ENCODE measurements at places on chromosomes 6 and 20. TPM values are rescaled to one million over a fixed set of nuclear protein-coding genes. Genes with fewer than 3 reads are reported as not detected.

The AK9 gene
- 3.8 TPM for total RNA-seq

The STMND1 gene
- not detected for total RNA-seq

The CDH26 gene
- 0.56 TPM for total RNA-seq

The ENPP3 gene
- total RNA-seq, result 5.7 TPM

The IRF4 gene
- total RNA-seq, result 929 TPM

The OPRM1 gene
- total RNA-seq, result not detected

The SIRPB1 gene
- total RNA-seq, result 1.6 TPM

The HLA-DQA1 gene
- 13.3 TPM for total RNA-seq

The HDGFL1 gene
- not detected for total RNA-seq

The CD93 gene
- total RNA-seq, result 1.2 TPM

The KHDC1L gene
- total RNA-seq, result not detected

The CLIC5 gene
- 1.3 TPM for total RNA-seq

The OSBPL2 gene
- 27.0 TPM for total RNA-seq

- no peak for DNase-seq
These were observed 27.4 kb downstream of the TBC1D7 start for GRCh38 chr6:13300643-13301590.

DNA sequence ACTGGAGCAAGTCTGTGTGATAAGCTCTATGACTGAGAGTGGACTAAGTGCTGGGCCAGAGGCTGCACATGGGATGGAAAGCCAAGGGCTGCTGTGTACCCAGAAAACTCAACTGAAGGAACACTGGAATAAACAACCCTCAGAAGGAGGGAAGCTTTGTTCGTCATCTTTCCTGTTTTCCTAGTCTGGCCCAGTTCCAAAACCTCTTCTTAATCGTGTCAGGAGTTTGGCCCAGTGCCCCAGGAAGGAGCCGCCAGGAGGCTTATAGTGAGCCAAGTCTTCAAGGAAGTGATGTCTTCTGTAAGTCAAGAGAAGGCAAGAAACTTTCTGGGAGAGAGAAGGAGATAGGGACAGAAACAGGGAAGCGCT, 23.3 kb upstream of the TOP1 start:
- no peak for DNase-seq

DNA sequence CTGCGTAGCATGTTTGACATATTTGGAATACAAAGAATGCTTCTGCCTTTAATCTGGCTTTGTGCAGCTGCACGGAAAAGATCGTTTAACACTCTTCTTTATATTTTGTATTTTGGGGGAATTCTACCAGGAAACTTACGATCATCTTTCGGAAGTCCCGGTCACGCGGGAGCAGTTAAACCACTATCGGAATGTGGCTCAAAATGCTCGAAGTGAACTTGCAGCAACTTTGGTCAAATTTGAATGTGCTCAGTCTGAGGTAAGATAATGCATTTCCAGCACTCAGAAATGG, 42.3 kb downstream of the CCDC170 start:
- DNase-seq, result no peak

DNA sequence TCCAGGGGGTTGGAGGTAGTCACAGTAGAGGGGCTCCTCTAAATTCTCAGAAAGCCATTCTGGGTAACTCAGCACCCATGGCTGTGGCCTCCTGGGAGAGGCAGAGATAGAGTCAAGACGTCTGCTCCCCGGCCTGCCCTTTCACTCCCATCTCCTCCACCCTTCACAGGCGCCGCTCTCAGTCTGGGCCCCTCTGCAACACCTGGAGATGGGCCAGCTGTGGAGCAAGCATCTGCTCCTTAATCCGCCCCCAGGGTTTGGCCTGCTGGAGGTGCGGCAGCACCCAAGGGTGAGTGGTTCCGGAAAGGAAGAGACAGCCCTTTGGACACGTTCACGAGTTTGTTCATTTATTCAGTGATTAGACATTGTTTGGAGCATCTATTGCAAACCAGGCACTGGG, 271.3 kb downstream of the BMP7 start:
- DNase-seq, result no peak

GRCh38 chr6:107807196-107807811, 16.8 kb downstream of the SCML4 start:
- DNase-seq, result no peak

DNA sequence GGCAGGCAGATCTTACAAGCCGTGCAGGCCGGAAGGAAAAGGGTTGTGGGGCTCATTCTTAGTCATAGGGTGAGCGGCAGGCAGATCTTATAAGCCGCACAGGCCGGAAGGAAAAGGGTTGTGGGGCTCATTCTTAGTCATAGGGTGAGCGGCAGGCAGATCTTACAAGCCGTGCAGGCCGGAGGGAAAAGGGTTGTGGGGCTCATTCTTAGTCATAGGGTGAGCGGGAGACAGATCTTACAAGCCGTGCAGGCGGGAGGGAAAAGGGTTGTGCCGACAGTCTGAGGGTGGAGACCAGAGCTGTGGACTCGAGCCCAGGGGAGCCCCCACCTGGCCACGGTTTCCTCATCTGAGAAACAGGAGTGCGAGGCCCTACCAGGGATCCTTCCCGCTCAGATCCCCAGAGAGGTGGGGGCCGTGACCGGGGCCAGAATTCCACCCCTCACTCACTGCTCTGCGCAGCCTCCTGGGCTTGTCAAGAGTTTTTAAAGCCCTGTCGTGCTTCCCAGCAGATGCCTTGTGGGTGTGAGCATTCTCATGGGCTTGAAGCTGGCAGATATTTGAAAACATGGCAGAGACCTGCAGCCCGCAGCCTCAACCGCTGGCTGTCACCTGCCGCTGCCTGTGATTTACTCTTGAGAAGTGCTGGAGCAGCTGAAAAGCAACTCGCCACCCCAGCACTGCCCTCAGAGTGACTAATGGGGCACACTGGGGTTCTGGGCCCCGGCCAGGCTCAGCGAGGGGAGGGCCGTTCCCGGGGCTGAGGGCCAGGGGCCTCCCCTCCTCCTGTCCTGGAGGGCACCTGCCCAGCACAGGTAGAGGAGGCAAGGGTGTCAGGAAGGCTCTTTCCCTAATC, 31.9 kb downstream of the NTSR1 start:
- peak; percentile 84 for DNase-seq

- no peak for DNase-seq
These were observed 5.6 kb downstream of the ARFRP1 start for GRCh38 chr20:63702036-63702665.

GRCh38 chr20:8790442-8791074, 278.3 kb upstream of the PLCB4 start:
- no peak for DNase-seq

DNA sequence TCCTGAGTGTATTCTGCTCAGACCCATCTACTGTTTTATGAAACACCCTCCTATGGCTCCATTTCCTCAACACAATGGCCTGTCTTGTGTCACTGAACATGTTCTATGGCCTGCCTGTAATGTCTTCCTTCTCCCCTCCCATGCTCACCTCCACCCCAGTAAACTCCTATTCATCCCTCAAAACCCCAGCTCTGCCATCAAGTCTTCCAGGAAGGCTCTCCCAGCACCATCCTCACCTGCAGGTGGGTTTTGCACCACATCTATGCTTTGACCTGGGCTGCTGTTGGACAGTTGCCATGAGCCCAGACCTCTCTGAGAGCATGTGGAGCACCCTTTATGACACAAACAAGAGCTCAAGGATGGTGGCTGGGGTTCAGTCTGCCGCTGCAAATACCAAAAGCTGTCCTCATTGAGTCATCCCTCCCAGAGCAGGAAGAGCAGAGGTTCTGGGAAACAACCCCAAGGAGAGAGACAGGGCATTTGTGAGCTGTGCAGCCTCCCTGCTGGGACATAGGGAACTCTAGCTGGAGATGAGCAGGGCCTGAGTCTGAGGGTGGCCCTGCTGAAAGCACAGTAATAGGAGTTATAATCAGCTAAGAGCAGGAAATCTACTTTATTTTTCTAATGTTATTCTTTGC, 93.8 kb upstream of the CD93 start:
- no peak for DNase-seq

DNA sequence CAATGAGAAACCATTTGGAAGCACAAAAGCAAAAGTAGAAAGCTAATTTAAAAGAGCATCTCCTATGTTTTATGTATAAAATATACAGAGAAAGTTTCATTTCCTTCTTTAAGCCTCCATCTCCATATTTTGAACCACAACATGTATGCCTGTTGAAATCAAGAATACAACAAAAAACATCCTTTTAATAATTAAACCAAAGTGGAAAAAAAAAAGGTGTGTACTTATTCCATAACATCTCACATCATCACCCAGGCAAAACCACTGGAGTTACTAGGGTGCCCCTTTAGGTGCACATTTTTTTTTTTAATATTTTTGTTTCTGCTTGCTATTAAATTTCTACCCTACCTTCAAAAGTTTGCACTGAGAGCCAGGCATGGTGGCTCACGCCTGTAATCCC, 43.0 kb downstream of the EDN1 start:
- DNase-seq, result no peak

DNA sequence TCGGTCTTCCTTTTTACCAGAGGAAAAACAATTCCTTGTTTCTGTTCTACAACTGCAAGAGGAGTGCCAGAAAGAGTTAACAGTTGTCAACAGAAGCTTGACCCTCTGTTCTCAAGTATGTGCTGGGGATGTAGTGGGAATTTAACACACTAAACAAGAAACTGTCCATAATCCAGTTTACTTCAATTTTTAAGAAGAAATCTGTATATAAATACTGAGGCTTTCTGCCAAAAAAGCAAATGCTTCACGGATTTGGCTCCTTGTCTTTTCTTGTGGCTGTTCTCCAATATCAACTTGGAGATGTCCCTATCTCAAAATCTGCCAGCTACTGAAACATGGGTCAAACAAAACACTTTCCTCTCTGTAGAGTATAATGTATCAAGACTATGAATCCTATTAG, 26.8 kb downstream of the REV3L start:
- DNase-seq, result no peak

DNA sequence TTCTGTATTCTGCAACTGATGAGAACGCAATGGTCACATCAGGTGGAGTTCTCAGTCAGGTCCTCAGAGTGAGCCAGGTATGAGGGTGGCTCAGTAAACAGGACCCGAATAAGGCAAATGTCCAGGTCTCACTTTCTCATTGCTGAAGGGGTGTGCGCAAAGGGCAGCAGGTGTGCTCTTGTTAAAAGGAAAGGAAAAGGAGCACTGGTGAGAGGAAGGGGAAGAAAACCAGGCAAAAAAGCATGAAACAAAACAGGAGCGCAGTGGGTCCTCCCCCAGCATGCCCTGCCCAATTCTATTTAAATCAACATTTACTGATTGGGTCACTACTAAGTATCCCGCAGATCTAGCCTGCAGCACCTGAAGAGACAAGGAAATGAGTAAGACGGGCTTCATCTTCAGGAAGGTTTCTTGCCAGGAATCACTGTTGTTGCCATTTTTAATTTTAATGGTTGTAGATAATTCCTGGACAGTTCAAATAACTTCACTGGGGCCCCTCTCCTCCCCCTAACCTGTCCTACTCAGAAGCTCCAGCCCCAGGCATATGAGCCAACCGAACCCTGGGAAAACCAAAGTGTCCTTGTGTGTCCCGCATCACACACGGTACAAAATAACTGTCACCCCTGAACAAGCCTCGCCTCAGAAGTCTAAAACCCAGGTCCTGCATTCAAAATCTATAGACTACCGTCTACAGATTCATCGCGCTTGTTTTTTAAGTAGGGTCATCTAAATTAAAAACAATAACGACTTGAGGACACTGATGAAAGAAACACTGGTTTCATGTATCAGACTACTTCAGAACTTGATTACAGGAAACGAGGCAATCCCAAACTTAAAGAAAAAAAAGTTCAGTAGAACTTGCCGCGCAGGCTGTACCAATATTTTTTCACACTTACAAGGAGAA, 980 bp downstream of the MBOAT1 start:
- DNase-seq, result no peak

DNA sequence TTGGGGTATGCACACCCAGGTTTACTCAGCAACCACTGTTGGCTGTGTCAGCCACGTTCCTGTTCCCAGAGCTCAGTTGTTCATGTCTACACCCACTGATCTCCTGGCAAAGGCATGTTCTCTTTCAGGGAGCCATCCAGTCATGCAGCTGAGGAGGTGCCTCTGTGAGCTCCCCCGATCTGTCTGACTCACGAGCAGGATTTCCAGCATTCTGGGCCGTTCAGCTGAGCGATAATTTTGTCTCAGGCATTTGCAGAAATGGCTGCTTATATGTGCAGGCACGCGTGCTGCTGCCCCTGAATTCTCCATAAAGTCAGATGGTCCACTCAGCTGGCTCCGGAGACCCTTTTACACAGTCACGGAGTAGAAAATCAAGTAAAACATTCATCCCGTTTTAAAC, 78.4 kb upstream of the IYD start:
- DNase-seq, result no peak

- DNase-seq, result no peak
These were observed 34.7 kb downstream of the CPNE5 start for GRCh38 chr6:36804563-36804962.

DNA sequence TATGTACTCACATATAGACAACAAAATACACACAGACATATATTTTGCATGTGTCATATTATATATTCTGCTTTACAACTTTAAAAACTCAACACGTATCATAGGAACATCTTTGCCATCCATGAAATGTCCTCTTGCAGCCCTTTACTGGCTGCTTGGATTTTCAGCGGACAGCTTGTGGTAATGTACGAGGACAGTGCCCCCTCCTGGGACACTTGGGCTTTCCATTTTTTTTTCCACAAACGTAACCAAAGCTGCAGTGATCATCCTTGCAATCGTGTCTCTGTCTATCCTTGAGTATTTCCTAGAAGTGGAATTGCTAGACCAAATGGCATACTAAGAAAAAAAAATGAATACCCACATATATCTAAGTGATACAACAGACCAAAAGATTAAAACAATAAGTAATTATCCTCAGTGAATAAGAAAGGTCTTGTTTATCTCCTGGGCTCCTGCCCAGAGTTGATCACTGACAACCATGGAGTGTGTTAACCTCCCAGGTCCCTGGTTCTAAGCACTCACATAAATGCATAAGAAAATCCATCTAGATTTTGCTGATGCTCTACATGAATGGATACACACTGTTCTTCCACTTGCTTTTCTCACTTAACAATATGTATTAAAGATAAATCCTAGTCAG, 18.1 kb downstream of the BPI start:
- DNase-seq, result no peak

DNA sequence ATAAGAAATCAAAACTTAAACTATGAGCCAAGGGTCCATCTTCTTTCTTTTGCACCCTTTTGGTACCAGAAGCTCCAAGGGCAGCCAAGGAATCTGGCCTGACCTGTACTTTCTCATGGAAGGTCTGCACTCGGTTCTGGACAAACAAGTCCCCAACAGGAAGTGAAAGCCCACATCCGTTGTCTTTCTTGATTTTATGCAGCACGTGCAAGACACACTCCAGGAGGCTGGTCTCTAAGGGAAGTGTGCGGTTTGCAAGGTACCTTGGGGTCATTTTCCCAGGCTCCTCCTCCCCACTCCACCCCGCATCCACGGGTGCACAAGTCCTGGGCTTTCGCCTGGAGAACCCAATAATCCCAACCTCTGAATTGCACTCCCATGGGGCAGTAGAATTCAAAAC, 101.9 kb downstream of the NFATC2 start:
- no peak for DNase-seq

DNA sequence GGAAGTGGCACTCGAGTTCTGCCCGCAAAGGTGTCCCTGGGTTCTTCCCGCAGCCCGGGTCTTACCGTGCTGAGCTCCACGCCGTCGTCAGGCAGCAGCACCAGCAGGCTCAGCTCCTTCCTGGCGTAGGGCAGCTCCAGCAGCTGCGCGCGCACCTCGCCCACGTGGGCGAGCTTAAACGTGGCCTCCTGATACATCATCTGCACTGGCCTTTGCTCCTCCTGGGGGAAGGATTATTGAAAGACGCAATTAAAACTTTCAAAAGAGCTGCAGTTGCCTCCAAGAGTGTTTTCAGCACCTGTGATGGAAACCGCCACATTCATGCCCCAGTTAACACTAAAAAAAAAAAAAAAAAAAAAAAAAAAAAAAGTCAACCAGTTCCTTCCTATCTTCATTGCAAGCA, 11.3 kb downstream of the SERPINB9 start:
- peak; percentile 29 for DNase-seq

Measured in activated T-helper 1 cell treated with anti-CD3 and anti-CD28 coated beads, Interleukin-12 subunit alpha, Interleukin-12 subunit beta, Interleukin-2, Interleukin-4 antibody, amounts not matched to agents 30 ng/mL and 10 ng/mL and 1 ng/mL, durations not matched to agents 14 hours and 24 hours and 36 hours (primary cell).